Dorsolateral prefrontal cortex (tissue), 122 donors: ENCODE measurements at places on chromosomes 5 and 9.

GRCh38 chr5:34915856-34916192 lies 313 bp downstream of the BRIX1 start:
- no peak for DNase-seq

- no peak for DNase-seq
Observed at GRCh38 chr9:21810881-21811280, 8.4 kb downstream of the MTAP start.

DNA sequence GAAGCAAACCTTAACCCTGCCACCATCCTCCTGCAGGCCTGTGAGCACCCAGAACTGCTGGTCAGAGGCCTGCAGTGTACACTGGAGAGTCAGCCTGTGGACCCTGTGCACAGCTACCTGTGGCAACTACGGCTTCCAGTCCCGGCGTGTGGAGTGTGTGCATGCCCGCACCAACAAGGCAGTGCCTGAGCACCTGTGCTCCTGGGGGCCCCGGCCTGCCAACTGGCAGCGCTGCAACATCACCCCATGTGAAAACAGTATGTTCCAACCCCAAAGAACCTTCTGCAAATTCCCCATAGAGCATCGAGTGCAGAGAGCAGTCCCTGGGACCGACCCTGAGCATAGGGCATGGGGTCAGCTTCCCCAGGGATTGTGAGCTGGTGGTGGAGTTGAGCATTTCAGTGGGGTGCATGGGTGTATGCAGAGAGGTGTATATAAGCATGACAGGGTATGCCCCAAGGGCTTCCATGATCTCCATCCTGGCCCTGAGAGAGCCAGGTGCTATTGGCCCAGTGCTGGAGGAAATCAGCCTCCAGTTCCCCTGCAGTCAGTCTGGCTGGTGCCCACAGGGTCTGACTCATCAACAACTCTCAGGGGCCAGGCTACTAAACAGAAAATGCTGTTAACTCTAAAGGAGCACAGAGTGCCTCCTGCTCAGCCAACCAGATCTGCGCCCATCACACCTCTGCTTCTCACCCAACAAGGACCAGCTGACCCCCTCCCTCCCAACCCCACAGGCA lies 126.2 kb downstream of the SAXO1 start:
- DNase-seq: peak; percentile 13

GRCh38 chr5:34734326-34734725 lies 78.2 kb downstream of the RAI14 start:
- DNase-seq: no peak

DNA sequence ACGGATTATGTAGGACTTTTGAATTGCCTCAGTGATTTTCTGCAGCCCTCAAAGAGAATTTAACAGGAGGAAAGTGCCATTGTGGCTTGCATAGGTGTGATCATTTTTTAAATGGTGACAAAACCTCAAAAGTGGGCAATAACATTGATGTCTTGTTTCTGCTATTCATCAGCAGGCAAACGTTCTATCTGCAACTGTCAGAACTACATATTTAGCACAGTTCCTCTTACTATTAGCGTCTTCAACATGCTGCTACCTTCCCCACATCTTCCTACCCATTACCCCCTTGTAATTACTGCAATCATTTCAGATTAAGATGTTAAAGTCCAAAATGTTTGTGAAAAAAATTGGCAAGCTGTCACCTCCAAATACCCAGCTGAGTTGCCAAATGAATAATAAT lies 254.6 kb downstream of the SMARCA2 start:
- DNase-seq: no peak

- peak; percentile 74 for DNase-seq
Observed at GRCh38 chr5:147509710-147510651, at the start of gene DPYSL3. Gene DPYSL3 (minus strand): TSS chr5:147510068. CDS start chr5:147509858, 210 bp downstream.

- DNase-seq: no peak
Observed at GRCh38 chr5:160500786-160501779, 79.4 kb downstream of the PTTG1 start.

GRCh38 chr9:3458806-3459475 lies 66.9 kb downstream of the RFX3 start:
- DNase-seq: no peak

- DNase-seq: no peak
Observed at GRCh38 chr5:100542086-100542485, 6.9 kb downstream of the FAM174A start.

DNA sequence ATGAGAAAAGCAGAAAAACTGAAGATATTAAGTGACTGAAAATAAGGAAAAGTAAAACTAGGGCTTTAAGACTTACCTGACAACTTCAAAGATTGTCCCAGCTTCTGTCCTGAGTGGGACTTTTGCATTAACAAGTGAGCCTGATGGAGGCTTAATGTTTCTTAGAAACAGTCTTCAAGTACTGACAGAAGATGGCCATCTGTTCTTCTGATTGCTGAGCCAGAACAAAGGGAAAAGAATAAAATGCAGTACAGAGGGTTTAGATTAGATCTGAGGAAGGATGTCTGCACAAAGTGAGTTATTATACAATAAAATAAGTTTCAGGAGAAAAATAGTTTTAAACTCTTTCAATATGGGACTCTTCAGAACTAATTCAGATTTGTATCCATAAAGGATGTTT lies 500.7 kb downstream of the CETN3 start:
- no peak for DNase-seq

GRCh38 chr5:18202164-18202563 lies 567.9 kb downstream of the TAF11L14 start:
- DNase-seq: no peak

DNA sequence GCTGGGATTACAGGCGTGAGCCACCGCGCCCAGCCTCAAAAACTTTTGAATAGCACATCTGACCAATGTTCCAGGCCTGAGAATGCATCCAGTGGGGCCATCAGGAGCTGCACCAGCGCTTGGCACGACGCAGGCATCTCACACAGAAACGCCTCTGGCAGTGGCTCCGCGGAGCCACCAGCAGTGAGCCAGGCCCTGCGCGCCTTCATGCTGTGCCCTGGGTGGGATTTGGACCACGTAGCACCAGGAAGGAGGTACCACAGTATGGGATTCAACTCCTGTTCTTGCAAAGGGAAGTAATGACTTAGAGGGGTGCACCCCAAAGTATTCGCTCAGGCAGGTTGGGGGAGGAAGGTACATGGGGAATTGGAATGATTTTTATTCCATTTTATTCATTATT lies 3.0 kb downstream of the CCDC187 start:
- DNase-seq: no peak

DNA sequence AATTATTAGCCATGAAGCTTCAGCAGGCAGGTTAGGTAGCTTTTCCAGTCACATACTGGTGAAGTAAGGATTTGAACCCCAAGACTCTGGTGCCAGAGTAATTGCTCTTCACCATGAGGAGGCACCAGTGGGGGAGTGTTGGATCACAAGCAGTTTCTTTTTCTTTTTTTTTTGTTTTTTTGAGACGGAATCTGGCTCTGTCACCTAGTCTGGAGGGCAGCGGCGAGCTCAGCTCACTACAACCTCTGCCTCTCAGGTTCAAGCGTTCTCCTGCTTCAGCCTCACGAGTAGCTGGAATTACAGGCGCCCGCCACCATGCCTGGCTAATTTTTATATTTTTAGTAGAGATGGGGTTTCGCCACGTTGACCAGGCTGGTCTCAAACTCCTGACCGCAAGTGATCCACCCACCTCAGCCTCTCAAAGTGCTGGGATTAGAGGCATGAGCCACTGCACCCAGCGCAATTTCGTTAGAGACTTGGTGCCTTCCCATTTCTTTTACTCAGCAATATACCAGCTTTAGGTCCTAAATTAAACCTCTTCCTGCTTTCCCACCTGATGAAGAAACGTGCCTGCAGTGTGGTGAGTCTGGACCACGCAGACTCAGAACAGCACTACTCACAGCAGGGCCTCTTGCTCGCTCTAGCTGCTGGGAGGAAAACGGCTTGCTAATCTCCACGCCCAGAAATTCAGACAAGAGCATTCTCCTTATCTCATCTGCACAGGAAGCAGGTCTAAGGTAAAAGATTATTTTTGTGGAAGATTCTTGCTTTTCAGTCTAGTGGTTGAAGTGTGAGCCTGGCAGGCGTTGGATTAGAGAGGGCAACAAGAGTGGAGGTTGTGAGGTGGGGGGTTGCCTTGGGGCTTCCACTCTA lies at the start of gene S100Z:
TSS of gene S100Z (plus strand) at position 596 of the 873 bp plus-strand sequence. CDS start 25,346 bp downstream, outside the sequence.
- no peak for DNase-seq

GRCh38 chr5:17343675-17344074 lies 126.2 kb downstream of the BASP1 start:
- no peak for DNase-seq

GRCh38 chr5:90997082-90997481 lies 386.0 kb downstream of the ARRDC3 start:
- no peak for DNase-seq

- no peak for DNase-seq
Observed at GRCh38 chr9:12394105-12394504, 299.1 kb upstream of the TYRP1 start.

GRCh38 chr5:34866989-34867471 lies 28.1 kb downstream of the TTC23L start:
- DNase-seq: peak; percentile 18

- DNase-seq: no peak
Observed at GRCh38 chr5:7269591-7270274, 126.2 kb upstream of the ADCY2 start.

- DNase-seq: no peak
Observed at GRCh38 chr9:137110147-137110910, 4.2 kb downstream of the DPP7 start.

DNA sequence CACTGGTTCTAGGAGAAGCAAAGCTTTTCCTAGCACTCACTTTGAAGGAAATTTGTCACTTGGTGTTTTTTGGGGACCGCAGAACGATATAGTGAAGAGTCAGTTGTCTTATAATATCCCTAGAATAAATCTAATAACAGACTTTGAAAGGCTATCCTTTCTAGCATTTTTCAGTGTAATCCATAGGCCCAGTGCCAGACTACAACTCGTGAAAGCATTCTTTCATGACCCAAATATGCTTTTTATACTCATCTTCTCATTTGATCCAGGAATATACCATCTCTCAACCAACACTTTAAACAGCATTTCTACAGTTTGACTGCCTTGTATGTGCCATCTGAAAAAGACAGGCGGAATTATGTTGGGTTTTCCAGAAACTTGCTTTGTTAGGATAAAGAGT lies 104.0 kb downstream of the ERCC6L2 start:
- no peak for DNase-seq

DNA sequence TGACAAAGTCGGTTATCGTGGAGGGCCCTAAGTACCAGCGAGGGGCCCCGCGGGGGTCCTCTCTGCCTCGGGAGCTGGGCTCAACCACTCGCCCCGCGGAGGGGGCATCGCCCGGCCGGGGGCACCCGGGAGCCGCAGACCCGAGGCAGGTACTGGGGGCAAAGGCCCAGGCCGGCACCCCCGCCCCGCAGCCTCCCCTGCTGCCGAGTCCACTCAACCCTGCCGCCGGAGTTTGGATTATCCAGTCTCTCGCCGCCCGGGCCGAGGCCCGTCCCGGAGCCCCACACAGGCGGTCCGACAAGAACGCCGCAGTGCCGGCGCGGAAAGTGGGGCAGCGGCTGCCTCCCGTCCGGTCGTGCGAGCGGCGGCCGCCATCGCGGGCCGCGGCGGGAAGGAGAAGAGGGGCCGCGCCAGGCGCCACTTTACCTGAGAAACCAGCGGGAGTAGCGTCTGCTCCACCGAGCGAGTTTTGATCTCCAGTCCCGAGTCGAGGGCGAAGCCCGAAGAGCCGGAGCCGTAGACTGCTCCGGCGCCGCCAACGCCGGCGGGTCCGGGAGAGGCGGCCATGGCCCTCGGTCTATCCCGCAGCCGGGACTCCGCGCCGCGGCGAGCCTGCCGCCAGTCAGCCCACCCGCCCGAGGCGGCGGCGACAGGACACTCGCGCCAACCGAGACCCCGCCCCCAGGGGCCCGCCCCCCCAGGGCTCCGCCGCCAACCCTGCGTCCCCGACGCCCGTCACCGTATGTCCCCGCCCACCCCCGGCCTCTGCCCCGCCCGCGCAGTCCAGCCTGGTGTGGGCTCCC lies at the start of gene CTNNAL1:
TSS of gene CTNNAL1 (minus strand) at position 624 of the 803 bp plus-strand sequence. CDS start at position 567, 57 bp downstream.
- DNase-seq: peak; percentile 87

DNA sequence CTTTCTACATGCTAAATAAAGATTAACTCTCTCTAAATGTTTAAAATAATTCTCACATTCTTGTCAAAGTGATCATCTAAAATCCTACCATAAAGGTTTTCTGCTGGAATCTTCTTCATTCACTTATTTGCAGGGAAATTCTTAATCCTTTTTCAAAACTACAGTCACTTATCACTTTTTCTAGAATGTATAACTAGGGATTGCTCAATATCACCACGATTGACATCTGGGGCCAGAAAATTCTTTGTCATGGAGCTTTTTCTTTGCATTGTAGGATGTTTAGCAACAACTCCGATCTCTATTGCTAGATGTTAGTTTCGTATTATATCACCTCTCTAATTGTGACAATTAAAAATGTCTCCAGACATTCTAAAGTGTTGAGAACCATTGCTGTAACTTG lies 344.9 kb upstream of the PIK3R1 start:
- DNase-seq: no peak

DNA sequence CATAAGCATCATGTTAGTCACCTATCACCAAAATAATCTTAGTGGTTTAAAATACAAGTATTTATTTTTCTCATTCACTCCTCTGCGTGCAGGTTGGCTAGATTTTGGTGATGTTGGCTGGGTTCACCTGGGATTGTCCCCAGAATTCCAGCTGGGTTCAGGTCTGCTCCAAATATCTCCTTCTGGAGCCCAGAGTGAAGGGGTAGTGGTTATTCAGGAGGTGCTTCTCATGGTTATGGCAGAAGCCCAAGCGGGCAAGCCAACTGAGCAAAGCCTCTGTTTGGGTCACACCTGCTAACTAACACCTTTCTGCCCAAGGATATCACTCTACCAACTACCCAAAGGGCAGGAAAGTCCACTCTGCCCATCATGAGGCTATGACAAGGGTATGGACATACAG lies 4.7 kb upstream of the SLC25A46 start:
- no peak for DNase-seq

- no peak for DNase-seq
Observed at GRCh38 chr9:90793729-90794128, 7.9 kb upstream of the SYK start.

DNA sequence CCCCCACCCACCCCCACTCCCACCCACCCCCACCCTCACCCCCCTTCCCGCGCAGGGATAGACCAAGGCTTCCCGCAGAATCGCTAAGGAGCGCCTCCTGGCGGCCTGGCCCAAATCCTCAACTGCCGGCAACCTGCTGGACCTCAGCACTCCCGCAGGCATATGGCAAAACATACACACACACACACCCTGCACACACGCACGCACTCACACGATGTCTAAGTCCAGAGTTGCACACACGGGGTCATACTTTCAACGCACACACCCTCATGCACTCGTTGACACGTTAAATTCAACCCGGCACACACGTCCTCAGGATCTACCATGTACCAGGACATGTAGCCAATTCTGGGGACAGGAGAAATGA lies 1.7 kb downstream of the CPLX2 start:
- peak; percentile 87 for DNase-seq

GRCh38 chr9:121398374-121398773 lies 28.3 kb upstream of the STOM start:
- no peak for DNase-seq
